ENCODE measurements at places on chromosomes 11 and 22.

DNA sequence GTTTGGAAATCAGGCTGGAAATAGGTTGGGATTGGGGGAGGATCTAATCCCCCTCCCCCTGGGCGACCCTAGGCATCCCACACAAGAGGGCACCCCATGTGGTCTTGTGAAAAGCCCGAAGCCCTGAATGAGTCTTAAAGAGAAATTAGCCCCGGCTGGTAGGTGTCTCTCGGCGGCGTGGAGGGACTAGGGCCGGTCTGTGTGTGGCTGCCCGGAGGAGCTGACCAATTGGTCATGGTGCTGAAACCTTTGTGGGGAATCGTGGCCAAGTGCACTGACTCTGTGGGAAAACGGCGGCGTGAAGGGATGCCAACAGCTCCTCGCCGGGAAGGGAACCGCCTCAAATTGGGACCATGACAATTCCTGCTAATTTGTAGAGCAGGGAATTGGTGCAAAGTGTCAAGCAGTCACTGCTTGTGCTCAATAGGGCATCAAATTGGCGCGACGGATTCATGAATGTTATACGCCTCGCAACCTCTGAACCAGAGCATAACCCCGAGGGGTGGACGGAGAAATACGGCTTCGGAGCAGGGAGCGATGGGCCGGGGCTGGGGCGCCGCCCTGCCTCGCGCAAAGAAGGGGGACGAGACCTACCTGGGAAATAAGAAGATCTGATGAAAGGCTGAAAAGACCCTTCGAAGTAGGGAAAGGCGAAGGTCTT, 1.5 kb downstream of the DBX1 start:
- DNase-seq = no peak

DNA sequence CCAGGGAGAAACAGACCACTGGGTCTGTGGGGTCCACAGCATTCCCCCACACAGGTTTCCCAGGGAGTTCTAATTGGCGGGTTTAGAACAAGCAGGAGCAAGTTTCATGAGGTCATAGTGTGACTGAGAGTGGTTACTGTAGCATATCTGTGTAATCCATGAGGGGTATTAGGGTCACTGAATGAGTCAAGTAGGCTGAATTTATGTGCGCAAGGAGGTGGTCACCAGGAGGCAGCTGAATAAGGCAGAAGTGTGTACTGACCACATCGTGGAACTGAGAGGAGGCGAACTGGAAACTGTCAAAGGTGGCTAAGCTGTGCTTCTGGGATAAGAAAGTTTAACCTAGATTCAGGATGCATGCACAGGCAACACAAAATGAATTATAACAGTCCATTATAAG, 876.0 kb downstream of the METTL15 start:
- DNase-seq = no peak

DNA sequence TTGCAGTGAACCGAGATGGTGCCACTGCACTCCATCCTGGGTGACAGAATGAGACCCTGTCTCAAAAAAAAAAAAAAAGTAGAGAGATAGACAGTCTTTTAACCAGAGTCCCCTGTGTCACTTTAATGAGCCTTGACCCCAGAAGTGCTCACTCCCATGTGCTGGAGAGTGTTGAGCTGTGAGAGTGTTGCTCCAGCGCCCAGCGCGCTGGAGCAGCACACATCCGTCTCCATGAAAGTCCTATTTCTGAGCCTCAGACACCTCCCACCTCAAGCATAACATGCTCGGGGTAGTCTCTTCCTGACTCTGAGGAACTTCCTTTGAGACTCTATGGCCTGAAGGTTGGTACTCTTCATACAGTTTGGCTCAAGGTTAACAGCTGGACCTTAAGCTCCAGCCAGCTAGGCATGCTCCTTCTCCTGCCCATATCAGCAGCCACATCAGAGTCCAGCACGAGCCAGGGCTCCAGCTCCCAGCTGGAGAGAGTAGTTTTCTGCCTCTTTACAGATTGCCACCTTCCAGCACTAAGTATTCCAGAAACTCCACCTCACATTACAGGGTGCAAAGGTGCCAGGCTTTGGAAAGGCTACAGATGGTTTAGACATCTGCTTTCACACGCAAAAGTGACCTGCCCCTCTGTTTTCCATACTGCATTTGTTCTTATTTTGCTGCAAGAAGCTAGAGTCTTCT, 29.4 kb upstream of the UBASH3B start:
- no peak for DNase-seq

DNA sequence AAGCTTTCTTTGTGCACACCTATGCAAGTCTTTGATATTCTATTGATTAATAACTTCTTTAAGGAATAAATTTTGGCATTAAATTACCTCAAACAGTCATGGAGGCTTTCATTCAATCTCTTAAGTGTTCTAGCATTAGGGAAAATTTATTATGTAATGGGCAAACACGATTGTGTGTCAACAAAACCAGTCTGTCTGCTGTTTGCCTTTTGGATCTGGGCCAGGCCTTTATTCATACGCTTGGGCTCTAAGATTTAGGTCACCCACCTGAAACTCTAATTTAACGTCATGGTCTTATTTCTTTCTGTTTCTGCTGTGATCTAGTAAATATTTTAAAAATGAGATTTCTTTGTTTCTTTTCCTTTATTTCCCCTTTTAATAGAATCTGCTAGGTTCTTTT, 1270.6 kb downstream of the LRRC4C start:
- DNase-seq = no peak

DNA sequence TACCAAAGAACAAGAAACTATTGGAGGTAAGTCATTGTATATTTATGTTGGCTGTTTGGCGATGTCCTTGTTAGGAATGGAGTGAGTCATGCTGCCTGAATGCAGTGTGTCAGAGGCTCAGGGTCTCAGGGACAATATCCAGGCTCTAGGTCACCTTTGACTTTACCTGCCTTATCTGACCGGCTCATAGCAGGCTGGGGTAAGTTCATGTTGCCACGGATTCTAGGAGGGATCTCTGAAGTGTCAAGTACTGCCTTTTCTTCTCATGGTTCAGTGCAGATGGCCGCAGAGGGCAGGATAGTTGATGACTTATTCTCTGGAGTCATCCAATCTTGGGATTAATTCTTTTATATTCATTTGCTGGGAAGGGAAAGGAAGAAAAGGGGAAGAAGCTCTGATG, 53.2 kb downstream of the SPON1 start:
- DNase-seq = no peak

GRCh38 chr11:73047773-73048371, 94.2 kb downstream of the FCHSD2 start:
- DNase-seq = no peak

GRCh38 chr11:87351676-87352075, 313.9 kb downstream of the TMEM135 start:
- DNase-seq = no peak

DNA sequence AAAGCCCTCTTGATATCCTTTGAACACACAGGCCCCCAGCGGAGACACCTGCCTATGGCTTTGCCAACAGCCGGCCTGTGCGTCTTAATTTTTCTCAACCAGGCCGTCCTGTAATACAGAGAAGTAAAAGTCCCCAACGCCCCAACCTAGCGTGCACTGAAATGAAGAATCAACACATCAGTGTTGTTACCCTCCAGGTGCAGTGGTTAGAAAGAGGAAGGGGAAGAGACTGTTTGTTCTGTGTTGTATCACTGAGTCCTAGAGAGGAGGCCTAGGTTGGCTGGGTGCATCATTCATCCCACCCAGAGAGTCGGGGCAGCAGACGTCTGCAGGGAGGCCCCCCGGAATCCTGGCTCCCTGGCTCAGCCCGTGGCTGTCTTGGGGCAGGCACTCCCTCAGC, 25.7 kb downstream of the SGSM1 start:
- DNase-seq = no peak

- no peak for DNase-seq
These were observed 13.8 kb downstream of the GAB2 start for GRCh38 chr11:78403781-78404180.

- DNase-seq = no peak
These were observed 8.8 kb upstream of the EMSY start for GRCh38 chr11:76436020-76436419.

- DNase-seq = no peak
These were observed 82.7 kb downstream of the PANX1 start for GRCh38 chr11:94211261-94211830.

All from CD8-positive, alpha-beta T cell (primary cell).